ENCODE measurements at places on chromosomes 3 and 15.

GRCh38 chr15:39502611-39503195 lies 78.2 kb upstream of the THBS1 start:
- DNase-seq: no peak

- no peak for DNase-seq
These were observed 221.3 kb upstream of the CDIN1 start for GRCh38 chr15:36358094-36358493.

DNA sequence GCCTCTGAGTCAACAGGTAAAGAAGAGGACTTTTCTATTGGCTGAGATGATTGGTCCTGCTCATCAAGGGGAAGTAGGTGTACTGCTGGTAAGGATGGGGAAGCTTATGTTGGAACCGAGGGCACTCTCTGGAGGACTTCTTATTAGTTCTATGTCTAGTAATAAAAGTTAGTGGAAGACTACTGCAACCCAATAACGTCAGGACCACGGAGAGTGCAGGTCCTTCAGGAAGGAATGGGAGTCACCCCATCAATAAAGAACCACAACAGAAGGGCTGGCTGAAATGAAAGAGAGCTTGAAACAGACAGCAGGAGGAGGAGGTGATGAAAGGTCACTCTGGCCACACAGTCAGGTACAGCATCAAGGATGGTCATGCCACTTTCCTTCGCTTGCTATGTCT lies 68.8 kb upstream of the PRR23E start:
- DNase-seq: no peak

GRCh38 chr3:146468234-146468633 lies 1.1 kb downstream of the PLSCR2 start:
- no peak for DNase-seq

GRCh38 chr3:56795097-56795828 lies 6.5 kb downstream of the ARHGEF3 start:
- no peak for DNase-seq

GRCh38 chr3:159123877-159124276 lies 322.0 kb downstream of the MFSD1 start:
- DNase-seq: no peak

DNA sequence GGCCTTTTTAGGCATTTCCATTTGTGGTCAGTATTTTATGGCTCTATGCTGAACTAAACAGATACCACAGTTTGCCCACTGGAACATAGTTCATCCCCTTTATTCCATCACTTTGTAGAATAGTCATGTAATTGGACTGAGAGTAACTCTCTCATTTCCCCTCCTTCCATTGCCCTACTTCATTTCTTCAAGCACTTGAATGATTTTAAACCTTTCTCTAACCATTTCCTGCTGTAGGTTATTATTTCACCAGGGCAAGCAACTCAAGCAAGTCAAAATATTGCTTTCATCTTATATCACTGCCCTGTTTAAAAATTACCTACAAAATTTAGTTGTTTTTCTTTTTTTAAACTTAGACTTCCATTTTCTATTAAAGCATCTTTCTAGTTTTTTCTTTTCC lies 177.0 kb downstream of the RAP2B start:
- DNase-seq: no peak

DNA sequence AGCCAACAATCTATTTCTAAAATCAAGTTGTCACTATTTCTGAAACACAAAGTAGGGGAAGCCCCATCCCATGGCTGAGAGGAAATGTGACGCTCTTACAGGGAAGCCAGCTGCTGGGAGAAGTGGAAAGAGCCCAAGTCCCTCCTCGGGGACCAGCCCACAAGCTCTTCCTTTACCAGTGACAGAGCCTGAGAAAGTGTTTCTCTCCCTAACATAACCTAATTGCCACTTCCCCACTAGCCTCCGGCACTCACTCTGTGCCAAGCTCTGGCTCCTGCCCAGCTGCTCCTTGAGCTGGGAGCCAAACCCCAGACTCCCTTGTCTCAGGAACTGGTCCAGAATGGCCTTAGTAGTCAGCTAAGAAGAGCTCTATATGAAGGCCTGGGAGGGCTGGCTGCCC lies 42.9 kb downstream of the TNFAIP8L3 start:
- DNase-seq: peak; percentile 3

GRCh38 chr15:69863446-69863845 lies 234.3 kb downstream of the TLE3 start:
- no peak for DNase-seq

DNA sequence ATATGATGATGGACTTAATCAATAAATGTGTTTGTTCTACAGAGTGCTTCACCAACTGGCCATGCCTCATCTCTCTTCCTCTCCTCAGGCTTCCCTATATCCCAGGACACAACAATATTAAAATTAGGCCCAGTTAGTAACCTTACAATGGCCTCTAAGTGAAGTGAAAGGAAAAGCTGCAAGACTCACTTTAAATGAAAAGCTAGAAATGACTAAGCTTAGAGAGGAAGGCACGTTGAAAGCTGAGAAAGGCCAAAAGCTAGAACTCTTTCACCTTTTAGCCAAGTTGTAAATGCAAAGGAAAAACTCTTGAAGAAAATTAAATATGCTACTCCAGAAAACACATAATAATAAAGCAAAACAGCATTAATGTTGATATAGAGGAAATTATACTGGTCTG lies 1010.3 kb downstream of the NAALADL2 start:
- no peak for DNase-seq

DNA sequence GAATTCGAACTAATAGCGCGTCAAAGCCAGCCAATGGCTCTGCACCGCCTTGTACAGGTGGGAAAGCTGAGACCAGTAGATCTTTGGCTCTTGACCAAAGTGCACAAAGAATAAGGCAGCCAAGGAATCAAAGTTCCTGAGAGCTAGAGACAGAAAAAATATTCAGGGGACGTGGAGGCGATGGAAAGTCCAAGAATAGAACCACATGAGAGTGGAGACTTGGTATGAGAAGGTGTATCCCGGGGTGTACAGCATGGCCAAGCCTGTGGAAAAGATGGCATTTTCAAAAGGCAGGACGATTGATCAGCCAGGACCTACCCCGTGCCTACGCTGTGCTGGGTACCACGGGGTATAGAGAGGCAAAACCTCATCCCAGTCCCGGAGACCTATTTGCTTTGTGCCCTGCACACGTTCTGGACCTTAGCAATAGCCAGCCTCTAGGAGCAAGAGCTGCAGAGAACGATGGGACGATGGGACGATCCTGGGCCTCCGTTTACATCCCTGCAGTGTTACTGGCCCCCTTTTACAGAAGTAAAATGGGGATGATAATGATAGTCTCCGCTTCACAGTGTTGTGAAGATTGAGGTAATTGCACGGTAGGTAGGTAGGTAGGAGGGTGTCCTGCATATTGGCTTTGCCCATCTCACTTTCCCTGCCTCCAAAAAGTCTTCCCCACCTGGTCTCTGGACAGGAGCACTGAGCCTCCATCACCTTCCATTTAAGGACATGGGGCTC lies 583 bp upstream of the RBSN start:
- DNase-seq: no peak

DNA sequence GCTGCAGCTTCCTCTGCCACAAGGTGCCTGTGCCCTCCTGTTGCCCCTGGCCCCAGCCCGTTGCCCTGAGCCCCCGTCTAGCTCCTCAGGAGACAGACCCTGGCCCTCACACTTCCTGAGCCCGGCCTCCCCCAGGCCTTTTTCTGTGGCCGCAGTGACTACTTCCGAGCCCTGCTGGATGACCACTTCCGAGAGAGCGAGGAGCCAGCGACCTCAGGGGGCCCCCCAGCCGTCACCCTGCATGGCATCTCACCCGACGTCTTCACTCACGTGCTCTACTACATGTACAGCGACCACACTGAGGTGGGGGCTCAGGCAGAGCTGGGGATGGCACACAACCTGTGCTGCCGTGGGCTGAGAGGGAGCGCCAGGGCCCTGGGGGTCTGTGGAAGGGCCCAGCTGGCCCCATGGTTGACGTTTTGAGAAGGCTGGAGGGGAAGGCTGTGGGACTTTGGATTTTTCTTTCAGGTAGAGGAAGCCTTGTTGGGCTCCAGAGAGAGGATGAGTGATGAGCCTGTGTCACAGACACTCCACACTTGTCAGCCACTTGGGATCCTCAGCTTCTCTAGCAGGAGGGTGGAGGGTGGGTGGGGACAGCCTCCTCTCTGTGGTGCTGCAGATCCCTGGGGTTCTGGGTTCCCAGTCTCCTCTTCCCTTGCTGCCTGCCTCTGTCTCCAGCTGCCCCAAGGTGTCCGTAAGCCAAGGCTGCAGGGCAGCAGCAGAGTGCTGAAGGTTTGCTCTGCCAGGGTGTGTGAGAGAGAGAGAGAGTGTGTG lies 5.0 kb downstream of the ABTB1 start:
- DNase-seq: no peak

GRCh38 chr15:91946075-91946474 lies 92.6 kb downstream of the SLCO3A1 start:
- no peak for DNase-seq

- no peak for DNase-seq
These were observed 22.0 kb downstream of the STARD5 start for GRCh38 chr15:81301815-81302399.

DNA sequence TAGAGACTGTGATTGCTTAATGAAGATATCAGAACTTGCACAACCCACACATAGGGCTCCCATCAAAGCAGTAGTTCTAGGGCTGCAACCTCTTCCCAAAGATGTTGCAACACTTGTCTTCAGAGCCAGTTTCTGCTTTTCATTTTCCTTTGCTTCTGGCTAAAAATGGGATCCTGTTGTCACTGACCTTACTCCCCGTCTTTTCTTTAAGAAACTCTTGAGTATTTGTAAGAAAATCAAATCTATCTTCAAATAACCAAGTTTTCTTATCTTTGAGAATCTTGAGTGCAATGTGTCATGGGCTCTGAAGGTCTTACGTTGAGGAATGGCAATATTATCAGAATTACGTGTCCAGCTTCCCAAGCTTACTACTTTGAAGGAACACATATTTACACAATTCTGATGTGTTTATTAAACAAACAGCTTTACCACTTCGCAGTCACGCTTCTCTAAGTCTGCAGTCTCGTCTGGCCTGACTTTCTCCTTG lies 24.1 kb downstream of the CACNA1D start:
- no peak for DNase-seq

Measured in NCI-H1092 (cell line).